ENCODE measurements at places on chromosomes 5 and 9.

GRCh38 chr5:177176175-177176711 lies 42.7 kb downstream of the NSD1 start:
- no peak for ATAC-seq

GRCh38 chr9:130117816-130118632 lies 54.2 kb upstream of the NCS1 start:
- peak; percentile 60 for ATAC-seq

DNA sequence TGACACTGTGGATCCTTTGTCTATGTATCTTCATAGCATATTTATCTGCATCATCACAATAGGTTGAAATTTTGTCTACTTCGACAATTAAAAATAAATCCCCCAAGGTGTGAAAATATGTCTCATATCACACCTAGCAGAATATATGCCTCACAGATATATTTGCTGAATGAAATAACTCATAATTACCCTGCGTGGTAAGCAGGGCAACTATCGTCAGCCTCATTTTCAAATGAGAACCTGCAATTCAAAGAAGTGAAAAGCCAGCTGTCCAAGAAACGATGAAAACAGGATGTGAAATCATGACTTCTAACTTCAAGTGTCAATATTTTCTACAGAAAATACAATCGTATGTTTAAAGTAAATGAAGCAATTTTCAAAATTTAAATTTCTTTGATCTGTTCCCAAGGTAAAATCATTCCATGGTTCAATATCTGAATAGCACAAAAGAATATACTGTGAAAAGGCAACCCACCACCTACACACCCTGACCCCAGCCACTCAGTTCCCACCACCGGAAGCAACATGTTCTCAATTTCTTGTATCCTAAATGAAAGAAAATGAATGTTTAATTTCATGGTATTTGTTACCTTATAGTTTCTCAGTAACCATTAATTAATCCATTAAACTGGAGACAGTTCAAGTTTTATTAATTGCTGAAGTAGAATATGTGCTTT lies 57.1 kb downstream of the TBCA start:
- no peak for ATAC-seq

DNA sequence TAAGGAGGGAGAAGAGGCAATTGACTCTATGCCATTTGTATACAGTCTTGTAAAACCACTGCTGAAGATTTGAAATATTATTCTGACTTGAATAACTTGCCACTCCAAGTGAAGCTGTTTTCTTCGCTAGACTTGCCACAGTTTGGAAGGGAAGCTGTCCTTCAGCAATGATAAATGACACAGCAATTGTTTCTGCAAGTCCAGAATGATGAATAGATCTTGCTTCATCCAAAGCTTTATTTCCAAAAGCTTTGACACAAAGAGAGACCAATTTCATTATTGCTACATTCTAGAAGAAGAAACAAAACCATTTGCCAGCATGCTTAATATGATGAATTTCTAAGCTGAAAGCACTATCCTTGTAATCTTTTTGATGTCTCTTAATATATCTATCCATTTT lies 73.7 kb downstream of the ZNF366 start:
- ATAC-seq, result peak; percentile 75

GRCh38 chr9:81898851-81899250 lies 29.4 kb upstream of the SPATA31D4 start:
- no peak for ATAC-seq

DNA sequence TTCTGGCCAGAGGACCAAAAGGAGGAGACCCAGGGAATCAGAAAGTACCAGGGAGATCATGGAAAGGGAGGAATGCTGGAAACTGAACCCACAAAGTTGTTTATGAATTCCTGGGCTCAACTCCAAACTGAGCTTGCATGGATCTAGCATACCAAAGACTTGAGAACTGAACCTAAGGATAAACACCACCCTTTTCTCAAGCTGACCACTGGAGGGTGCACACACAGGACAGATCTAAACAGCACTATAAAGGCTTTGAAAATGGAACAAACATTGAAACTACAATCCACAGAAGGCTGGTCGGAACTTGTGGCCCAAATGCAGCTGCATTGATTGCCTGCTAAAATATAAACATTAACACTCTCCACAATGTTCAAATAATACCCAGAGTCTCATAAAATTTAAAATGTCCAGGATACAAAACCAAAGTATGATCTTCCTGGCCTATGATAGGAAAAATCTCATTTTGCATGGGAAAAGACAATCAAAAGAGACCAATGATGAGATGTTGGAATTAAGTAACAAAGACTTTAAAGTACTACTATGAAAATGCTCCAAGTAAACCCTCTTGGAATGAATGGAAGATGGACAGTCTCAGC lies 15.6 kb upstream of the IRF1 start:
- peak; percentile 81 for ATAC-seq

- ATAC-seq, result no peak
Measured at GRCh38 chr9:136249877-136250559, 4.4 kb upstream of the QSOX2 start.

DNA sequence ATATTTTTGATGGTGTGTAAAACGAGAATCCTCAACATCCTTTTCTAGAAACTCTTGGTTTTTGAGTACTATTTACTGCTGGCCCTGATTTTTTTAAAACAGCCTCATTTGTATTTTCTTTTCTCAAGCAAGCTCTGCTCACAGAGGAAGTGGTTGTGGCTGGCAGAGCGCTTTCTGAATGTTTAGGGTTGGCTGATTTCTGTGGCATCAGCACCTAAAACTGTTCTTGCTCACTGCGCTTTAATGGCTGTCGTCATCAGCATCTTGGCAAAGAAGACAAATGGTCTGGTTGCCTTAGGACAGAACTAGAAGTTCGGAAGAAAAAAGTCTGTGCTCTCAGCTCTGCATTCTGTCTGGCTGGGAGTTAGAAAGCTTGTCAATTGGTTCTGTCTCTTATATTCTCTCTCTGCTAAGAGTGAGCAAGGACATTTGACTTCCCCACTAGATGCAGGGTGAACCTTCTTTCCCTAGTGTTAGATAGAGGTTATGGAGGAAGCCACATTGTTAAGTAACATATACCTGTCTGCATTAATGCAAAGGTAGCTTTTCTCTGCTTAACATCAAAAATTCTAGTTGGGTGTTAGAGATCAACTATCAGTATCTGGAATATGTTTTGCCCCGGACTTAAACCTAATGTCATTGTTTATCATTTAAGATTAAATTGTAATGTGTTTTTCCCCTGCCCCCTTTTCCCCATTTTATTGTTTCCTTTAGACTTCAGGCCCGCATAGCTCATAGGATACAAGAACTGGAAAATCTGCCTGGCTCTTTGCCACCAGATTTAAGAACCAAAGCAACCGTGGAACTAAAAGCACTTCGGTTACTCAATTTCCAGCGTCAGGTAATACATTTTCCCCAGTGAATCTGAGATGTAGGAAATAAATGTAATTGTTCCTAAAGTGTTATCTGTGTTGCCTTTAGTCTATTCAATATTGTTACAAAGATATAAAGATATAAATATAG lies 39.0 kb downstream of the SMARCA2 start:
- peak; percentile 82 for ATAC-seq
